PC-9 (cell line): ENCODE measurements at places on chromosomes 16 and 17. TPM values are rescaled to one million over a fixed set of nuclear protein-coding genes. Genes with fewer than 3 reads are reported as not detected.

KRT39 gene
- total RNA-seq = not detected in 2 replicates

MAZ gene
- 463 and 481 TPM in 2 replicates for total RNA-seq

KRTAP4-4 gene
- total RNA-seq = not detected in 2 replicates

PLA2G10 gene
- 5.8 and 9.0 TPM in 2 replicates for total RNA-seq

SLC5A11 gene
- 3.7 and 5.7 TPM in 2 replicates for total RNA-seq

ELMO3 gene
- 32.4 and 51.1 TPM in 2 replicates for total RNA-seq

HOXB3 gene
- 17.2 and 19.1 TPM in 2 replicates for total RNA-seq

CDH13 gene
- 0.24 TPM in 1 of 2 replicates, not detected in the other for total RNA-seq

WNT3 gene
- 11.5 and 14.0 TPM in 2 replicates for total RNA-seq

DNA sequence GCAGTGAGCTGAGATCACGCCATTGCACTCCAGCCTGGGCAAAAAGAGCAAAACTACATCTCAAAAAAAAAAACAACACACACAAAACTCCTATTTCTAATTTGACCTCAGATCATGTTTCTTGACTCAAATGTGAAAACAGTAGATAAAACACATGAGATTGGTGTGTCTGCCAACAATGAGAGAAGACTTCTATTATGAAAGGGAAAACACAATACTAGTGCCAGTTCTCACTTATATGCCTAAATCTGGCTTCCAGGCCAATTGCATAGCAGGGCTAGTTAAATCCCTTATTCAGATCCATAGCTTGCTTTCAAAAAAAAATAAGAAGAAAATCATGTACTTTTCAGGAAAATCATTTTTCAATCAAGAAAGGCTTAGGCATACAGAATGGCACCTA, 39.4 kb downstream of the AP1G1 start:
- peaks cover 38% of the 10 kb centered on the region; the same call in 1 of the 2 replicates for H3K36me3 ChIP-seq
- H3K27ac ChIP-seq = no peak overlapping the region
- DNase-seq = no peak
- no peaks in the 10 kb centered on the region for H3K27me3 ChIP-seq

DNA sequence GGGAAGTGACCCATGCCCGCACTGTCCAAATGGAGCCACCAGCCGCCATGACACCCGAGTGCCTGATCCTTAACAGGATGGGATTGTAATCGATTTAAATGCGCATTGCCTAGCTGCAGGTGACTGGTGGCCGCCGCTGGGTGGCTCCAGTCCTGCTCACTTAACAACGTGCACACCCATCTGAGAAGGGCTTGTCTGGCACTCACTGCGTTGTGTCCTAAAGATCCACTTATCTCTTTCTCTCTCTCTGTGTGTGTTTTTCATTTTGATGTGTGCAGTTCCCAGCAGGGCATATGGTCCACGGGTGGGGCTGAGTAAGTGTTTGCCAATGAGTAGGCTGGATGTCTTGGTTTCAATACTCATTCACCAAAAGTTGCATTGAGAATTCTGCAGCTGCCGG, 80.6 kb downstream of the IRF8 start:
- no peaks in the 10 kb centered on the region for H3K36me3 ChIP-seq
- no peak overlapping the region for H3K4me3 ChIP-seq
- peaks cover 98% of the 10 kb centered on the region for H3K27me3 ChIP-seq

- no peaks in the 10 kb centered on the region for H3K27me3 ChIP-seq
- no peak overlapping the region for H3K27ac ChIP-seq
- DNase-seq = no peak
- peak overlapping the region; percentile 93 for H3K4me3 ChIP-seq
- peaks cover 11% of the 10 kb centered on the region for H3K4me1 ChIP-seq
- H3K36me3 ChIP-seq = 0 out of 2 replicates have a peak, but pooled peaks cover 8% of the 10 kb centered on the region
Measured at GRCh38 chr17:41835214-41835799, 725 bp downstream of the NT5C3B start.

GRCh38 chr16:53827741-53828140, 123.8 kb downstream of the FTO start:
- H3K27ac ChIP-seq = no peak overlapping the region
- no peaks in the 10 kb centered on the region for H3K36me3 ChIP-seq
- no peak for DNase-seq
- no peak overlapping the region for H3K4me3 ChIP-seq
- peaks cover 14% of the 10 kb centered on the region for H3K4me1 ChIP-seq

DNA sequence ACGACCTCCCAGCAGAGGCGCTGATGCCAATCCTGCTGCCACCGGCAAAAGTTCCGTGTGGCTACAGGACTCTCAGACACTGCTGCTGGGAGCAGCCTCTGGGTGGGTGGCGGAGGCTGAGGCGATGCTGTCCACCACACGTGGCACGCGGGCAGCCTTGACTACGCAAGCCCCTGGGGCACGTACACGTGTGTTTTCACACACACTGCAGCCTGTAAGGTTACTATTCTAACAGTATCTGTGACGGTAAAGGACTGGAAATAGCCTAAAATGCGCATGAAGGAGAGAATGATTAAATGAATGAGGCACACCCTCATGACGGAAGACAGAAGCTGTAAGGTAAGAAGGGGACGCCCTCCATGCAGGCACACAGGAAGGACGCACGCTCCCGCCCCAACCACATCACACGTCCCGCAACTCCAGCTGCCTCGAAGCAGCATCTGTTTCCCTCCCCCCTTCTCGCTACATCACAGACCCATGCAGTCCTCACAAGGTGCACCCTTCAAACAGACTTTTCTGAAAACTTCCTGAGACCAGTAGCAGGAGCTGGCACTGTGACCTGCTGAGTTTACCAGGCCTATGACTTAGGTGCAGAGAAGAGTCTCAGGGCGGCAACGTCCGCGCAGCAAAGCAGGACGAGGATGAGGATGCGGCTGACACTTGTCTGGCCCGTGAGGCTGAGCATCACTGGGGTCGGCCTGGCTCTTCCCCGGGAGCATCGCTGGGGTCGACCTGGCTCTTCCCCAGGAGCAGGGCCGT, 28.7 kb upstream of the FASN start:
- H3K4me3 ChIP-seq = no peak overlapping the region
- H3K27me3 ChIP-seq = no peaks in the 10 kb centered on the region
- H3K4me1 ChIP-seq = no peaks in the 10 kb centered on the region
- no peaks in the 10 kb centered on the region for H3K36me3 ChIP-seq
- DNase-seq = no peak

- H3K27me3 ChIP-seq = no peaks in the 10 kb centered on the region
- H3K27ac ChIP-seq = peak overlapping the region; percentile 36
- peak overlapping the region; percentile 60; the same call in 1 of the 2 replicates for H3K4me3 ChIP-seq
- no peak for DNase-seq
- peaks cover 58% of the 10 kb centered on the region for H3K4me1 ChIP-seq
- peaks cover 18% of the 10 kb centered on the region for H3K36me3 ChIP-seq
Measured at GRCh38 chr17:17041018-17041521, 1.2 kb upstream of the MPRIP start.

DNA sequence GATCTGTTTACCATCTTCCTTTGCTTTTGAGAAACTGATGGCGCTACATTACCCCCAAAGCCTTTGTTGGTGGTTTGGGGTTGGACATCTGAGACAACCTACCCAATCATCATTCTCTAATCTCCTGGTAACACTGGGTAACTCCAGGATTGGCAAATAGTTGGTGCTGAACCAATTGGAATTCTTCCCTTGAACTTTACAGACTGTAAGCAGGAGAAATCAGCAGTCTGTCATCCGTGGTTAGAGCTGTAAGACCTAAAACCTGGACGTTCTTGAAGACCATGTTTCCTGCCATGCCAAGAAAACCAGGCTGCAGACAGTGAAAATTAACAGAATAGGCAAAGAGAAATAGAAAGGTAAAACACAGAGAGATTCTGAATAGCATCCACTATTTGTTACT, 398.8 kb upstream of the SALL1 start:
- H3K27ac ChIP-seq = no peak overlapping the region
- no peak overlapping the region for H3K4me3 ChIP-seq
- no peak for DNase-seq
- H3K4me1 ChIP-seq = no peaks in the 10 kb centered on the region
- no peaks in the 10 kb centered on the region for H3K36me3 ChIP-seq

GRCh38 chr17:74260525-74260850, 13.5 kb upstream of the DNAI2 start:
- no peak for DNase-seq
- H3K27ac ChIP-seq = no peak overlapping the region
- H3K27me3 ChIP-seq = peaks cover 88% of the 10 kb centered on the region
- no peak overlapping the region for H3K4me3 ChIP-seq
- H3K36me3 ChIP-seq = no peaks in the 10 kb centered on the region

DNA sequence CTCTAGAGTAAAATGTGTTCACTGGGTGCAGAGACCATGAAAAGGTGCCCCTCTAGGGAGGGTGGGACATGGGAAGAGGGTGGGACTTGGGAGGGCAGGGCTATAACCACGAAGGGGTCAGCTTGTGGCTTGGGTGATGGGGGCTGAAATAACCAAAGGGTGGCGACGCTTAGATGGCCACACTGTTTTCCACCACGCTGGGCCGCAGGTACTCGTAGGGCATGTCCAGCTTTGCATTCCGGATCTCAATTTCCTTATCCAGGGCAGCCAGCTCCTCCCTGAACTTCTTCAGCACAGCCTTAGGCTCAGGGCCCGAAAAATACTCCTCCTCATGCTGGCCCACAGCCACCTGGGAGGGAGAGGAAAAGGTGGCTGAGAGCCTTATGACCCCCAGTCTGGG, 10.0 kb downstream of the ALOX15 start:
- H3K27ac ChIP-seq = no peak overlapping the region
- DNase-seq = no peak
- peaks cover 5% of the 10 kb centered on the region; the same call in 1 of the 2 replicates for H3K27me3 ChIP-seq
- H3K4me1 ChIP-seq = no peaks in the 10 kb centered on the region

GRCh38 chr16:9050102-9050830, 41.2 kb upstream of the HAPSTR1 start:
- no peak overlapping the region for H3K4me3 ChIP-seq
- H3K36me3 ChIP-seq = no peaks in the 10 kb centered on the region
- no peaks in the 10 kb centered on the region for H3K27me3 ChIP-seq
- no peak for DNase-seq

DNA sequence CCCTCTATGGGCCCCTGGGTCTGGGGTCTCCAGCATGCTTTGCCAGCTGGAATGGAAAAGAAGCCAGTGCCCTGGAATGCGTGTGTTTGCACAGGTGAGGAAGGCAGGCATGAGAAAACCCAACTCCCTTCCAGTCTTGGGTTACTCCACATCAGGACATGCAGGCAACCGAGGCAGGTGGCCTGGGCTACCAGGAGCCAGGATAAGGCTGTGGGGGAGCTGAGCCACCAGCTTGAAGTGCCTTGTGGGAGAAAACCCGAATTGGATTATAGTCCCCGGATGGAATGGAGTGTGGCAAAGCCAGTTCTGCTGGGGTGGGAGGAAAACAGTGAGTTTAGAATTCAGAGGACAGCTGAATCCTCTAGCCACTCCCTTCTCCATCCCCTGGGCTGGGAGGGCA, 7.2 kb downstream of the SRCIN1 start:
- H3K36me3 ChIP-seq = no peaks in the 10 kb centered on the region
- peaks cover 4% of the 10 kb centered on the region; the same call in 1 of the 2 replicates for H3K4me1 ChIP-seq
- H3K27ac ChIP-seq = no peak overlapping the region
- H3K4me3 ChIP-seq = no peak overlapping the region
- no peaks in the 10 kb centered on the region for H3K27me3 ChIP-seq

DNA sequence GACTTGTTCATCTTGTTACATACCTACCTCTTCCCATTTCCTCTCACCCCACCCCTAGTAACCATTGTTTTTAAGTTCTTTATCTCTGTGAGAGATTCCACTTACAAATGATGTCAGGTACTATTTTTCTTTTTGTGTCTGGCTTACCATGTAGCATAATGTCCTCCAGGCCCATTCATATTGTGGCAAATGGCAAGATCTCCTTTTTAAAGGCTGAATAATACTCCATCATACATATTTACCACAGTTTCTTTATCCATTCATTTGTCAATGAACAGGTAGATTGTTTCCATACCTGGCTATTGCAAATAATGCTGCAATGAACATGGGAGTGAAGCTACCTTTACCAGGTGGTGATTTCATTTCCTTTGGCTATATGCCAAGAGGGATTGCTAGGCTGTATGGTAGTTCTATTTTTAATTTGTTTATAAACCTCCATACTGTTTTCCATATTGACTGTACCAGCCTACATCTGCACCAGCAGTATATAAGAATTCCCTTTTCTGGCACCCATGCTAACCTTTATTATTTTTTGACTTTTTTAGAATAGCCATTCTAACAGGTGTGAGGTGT, 53.9 kb downstream of the NSRP1 start:
- H3K4me3 ChIP-seq = no peak overlapping the region
- no peak for DNase-seq
- peaks cover 24% of the 10 kb centered on the region for H3K4me1 ChIP-seq
- H3K27me3 ChIP-seq = no peaks in the 10 kb centered on the region

- DNase-seq = peak; percentile 16
- H3K27ac ChIP-seq = no peak overlapping the region
- no peaks in the 10 kb centered on the region for H3K4me1 ChIP-seq
- H3K36me3 ChIP-seq = no peaks in the 10 kb centered on the region
- no peaks in the 10 kb centered on the region for H3K27me3 ChIP-seq
Measured at GRCh38 chr16:54171626-54172537, 114.7 kb downstream of the IRX3 start.

- H3K27ac ChIP-seq = no peak overlapping the region
- peak; percentile 12 for DNase-seq
- H3K4me1 ChIP-seq = 0 out of 2 replicates have a peak, but pooled peaks cover 5% of the 10 kb centered on the region
- no peaks in the 10 kb centered on the region for H3K27me3 ChIP-seq
Measured at GRCh38 chr17:20083156-20083859, 74.1 kb downstream of the SPECC1 start.

DNA sequence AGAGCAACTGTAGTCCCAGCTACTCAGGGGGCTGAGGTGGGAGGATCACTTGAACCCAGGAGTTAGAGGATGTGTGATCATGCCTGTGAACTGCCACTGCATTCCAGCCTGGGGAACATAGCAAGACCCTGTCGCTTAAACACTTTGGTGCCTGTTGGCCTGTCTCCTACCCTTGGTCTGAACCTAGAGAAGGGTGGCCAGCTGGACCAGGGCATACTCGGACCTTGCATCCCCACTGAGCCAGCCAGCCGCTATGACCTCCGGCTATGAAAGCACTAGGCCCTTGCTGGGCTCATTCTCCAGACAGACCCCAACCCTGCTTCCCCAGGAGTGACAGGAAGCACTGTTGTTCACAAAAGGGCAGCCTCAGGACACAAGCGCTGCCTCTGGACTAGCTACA, 4.6 kb downstream of the IFT20 start:
- H3K27me3 ChIP-seq = no peaks in the 10 kb centered on the region
- H3K4me3 ChIP-seq = no peak overlapping the region
- H3K36me3 ChIP-seq = peaks cover 8% of the 10 kb centered on the region; the same call in 1 of the 2 replicates
- no peak for DNase-seq

GRCh38 chr16:265002-265529, 10.7 kb downstream of the RGS11 start:
- no peak for DNase-seq
- H3K27ac ChIP-seq = no peak overlapping the region
- no peaks in the 10 kb centered on the region for H3K36me3 ChIP-seq
- H3K4me1 ChIP-seq = no peaks in the 10 kb centered on the region
- no peaks in the 10 kb centered on the region; the same call in 1 of the 2 replicates for H3K27me3 ChIP-seq

- no peaks in the 10 kb centered on the region for H3K36me3 ChIP-seq
- H3K4me3 ChIP-seq = no peak overlapping the region
- no peaks in the 10 kb centered on the region for H3K27me3 ChIP-seq
- no peaks in the 10 kb centered on the region for H3K4me1 ChIP-seq
- DNase-seq = no peak
- no peak overlapping the region for H3K27ac ChIP-seq
Measured at GRCh38 chr17:9536061-9536460, 39.6 kb downstream of the STX8 start.

GRCh38 chr17:68682903-68683302, 81.7 kb upstream of the FAM20A start:
- H3K27me3 ChIP-seq = peaks cover 58% of the 10 kb centered on the region
- H3K36me3 ChIP-seq = no peaks in the 10 kb centered on the region
- H3K4me1 ChIP-seq = no peaks in the 10 kb centered on the region
- no peak overlapping the region for H3K27ac ChIP-seq

GRCh38 chr16:57530522-57531252, 5.7 kb downstream of the CCDC102A start:
- no peak for DNase-seq
- no peak overlapping the region for H3K27ac ChIP-seq
- no peaks in the 10 kb centered on the region for H3K36me3 ChIP-seq
- H3K27me3 ChIP-seq = no peaks in the 10 kb centered on the region
- no peak overlapping the region for H3K4me3 ChIP-seq
- no peaks in the 10 kb centered on the region for H3K4me1 ChIP-seq
